ENCODE measurements at places on chromosomes 16 and 17.

DNA sequence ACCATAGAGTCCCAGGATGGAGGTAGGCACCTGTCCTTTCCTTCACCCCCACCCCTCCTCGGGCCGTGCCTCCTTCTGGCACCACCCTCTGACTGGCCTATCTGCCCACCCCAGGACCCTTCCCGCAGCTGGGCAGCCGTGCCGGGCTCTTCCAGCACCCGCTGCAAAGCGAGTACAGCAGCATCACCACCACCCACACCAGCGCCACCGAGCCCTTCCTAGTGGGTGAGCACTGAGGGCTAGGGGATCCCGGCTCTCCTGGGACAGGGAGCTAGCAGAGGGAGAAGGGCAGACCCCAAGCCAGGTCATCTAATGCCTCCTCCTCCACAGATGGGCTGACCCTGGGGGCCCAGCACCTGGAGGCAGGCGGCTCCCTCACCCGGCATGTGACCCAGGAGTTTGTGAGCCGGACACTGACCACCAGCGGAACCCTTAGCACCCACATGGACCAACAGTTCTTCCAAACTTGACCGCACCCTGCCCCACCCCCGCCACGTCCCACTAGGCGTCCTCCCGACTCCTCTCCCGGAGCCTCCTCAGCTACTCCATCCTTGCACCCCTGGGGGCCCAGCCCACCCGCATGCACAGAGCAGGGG is 7.8 kb downstream of the GALK1 start:
- no peak for DNase-seq

DNA sequence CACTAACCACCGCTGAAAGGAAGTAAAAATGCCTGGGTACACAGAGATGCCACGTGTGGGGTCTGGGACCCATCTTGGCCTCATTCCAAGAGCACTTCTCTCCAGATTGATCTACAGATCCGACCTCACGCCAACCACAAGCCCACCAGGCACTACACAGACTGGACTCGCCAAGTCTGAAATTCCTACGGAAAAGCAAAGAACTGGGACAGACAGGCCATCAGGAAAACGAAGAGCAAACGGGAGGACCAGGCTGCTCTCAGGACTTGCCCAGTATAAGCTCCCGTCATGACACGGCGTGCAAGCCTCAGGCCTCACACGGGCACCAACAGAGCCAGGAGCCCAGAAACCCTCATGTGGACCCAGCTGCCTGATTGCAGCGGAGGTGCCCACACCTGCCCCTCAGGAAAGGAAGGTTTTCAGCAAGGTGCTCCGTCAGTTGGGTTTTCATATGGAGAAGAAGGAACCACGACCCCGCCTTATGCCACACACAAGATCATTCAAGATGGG is 20.1 kb upstream of the C16orf95 start:
- DNase-seq: no peak

DNA sequence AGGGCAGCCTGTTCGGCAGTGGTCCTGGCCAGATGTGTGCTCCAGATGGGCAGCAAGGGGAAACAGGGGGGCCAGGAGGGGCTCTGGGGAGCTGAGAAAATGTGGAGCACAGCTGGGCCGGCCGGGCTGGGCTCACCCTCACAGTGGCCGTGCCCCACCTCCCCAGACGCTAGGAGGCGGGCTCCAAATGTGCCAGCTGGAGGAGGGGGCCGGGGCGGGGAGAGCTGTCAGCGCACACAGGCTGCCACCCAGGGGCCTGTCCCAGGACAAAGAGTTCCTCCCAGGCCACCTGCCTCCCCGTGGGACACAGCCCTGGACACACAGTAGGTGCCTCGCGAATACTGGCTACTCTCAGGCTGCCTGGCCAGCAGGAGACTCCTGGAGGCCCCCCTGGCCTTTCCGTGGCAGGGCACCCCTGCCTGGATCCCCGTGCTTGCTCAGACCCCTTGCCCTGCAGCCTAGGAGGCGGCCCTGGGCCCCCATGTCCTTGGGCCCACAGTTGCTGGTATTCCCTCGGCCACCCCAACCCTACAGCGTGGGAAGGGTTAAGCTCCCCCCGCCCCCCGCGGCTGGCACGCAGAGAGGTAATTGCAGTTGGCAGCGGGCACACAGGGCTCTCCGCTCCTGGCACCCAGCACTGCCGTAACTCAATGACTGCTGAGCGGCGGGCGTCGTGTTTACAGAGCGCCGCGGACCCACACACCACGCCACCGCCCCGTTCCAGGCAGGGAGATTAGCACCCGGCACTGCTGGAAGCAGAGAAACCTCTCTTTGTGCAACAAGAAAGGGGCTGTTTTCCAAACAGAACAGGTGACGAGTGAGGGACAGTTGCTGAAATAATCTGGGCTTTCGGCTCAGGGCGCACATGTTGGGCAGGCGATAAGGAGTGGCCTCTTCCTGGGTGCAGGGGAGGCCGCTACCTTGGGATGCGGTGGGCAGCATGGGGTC is 32.2 kb downstream of the BAHCC1 start:
- no peak for DNase-seq

DNA sequence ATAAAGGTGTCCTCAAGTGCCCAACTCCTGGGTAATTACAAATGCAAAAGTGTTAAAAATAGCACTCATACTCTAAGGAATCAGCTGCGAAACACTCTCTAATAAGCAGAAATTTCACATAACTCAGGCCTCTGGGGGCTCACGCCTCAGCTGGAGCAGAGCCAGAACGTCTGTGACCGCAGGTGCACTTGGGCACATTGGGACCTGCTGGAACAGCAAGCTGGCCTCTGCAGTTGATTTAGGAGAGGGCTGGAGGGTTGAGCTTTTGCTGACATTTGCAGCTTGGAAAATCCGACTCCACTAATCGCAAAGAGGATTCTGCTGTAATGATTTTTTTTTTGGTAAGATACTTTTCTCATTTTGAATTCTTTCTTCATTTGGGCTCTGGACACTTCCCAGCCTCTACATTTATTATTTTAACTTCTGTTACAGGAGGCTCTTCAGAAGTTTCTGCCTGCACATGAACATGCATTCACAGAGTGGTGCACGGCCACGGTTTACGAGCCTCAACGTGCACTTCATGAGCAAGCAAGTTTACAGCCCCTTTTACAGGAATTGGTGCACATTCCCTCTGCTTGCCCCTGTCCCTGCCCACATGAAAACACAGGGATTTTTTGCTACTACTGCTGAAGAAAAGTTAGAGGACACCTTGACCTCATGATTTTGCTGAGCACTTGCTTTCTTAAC is 4.1 kb upstream of the SNTB2 start:
- no peak for DNase-seq

DNA sequence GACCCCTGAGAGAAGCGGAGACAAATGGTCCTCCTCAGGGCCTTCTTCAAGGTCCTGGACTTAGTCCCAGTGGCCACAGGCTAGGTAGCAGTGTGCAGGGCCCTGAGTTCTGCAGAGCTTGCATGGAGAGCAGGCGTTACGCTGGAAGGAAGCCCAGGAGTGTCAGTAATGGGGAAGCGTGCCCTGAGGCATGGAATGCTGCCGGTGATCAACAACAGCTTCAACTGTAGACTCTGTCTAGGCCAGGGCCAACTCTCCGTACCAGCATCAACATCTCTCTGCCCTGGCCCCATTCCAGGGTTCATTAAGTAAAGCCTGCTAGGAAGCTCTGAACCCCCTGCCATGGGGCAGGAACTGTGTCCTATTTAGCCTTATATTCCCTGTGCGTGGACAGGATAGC is 568 bp upstream of the TNK1 start:
- no peak for DNase-seq

- DNase-seq: no peak
Measured at GRCh38 chr17:6669479-6670212, 18.1 kb downstream of the C17orf100 start.

DNA sequence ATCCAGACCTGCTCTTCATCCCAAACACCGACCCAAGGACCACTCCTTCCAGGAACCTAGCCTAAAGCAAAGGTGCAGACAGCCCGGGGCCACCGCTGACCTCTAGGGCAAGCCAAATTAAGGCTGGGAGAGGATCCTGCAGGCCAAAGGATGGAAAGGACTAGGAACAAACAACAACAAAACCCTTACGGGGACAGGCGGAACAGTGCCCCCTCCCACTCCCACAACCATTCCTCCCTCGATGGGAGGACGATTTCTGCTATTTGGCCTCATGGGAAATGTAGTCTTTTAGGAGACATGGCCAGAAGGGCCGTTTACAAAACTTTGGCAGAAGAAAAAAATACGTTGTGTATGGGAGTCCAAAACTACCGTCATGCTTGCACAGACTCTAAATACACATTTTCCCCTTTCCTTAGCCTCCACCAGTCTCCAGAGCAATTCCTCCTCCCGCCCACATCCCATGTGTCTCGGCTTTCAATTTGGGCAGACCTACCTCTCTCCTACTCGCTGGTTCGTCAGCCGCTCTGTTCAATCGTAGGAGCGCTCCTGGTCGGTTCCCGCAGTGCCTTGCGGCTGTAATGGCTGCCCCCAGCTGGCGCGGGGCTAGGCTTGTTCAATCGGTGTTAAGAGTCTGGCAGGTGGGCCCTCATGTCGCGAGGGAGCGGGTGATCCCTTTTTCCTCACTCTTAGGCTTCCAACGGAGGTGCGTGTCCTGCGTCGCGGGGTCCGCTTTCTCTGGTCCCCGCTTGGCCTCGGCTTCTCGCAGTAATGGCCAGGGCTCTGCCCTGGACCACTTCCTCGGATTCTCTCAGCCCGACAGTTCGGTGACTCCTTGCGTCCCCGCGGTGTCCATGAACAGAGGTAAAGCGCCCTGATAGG is at the start of gene ERAL1:
Gene ERAL1, plus strand, starts transcription at position 560 of the 879 bp plus-strand sequence. Its CDS starts 19 bp downstream, at position 579.
- DNase-seq: peak; percentile 89

DNA sequence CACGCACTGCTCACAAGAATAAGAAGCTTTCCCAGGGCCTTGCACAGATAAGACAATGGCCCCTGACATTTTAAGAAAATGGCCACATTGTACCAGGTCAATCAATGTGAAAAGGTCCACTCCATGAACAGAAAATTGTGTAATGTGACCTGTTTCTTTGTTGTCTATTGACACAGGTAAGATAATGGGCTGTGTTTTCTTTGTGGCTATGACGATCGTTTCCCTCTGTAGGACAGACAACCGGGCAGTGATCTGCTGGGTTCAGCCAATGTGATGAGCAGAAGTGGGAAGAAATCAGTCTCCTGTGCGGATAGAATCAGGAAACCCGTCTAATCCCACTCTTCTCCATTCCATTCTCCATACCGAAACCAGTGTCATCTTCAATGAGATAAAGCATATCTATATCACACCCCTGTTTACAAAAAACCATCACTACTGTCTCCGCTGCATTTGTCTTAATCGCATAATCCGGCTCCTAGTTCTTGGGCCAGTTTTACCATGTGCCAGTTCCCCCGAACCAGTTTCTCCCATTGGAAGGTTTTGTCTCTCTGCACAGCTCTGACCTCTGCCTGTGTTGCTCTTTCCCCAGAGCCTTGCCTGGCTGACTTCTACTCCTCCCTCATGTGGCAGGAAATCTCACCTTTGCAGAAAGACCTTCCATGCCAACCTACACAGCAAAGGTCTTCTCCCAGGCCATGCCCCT is 66.9 kb upstream of the ATF7IP2 start:
- DNase-seq: no peak

DNA sequence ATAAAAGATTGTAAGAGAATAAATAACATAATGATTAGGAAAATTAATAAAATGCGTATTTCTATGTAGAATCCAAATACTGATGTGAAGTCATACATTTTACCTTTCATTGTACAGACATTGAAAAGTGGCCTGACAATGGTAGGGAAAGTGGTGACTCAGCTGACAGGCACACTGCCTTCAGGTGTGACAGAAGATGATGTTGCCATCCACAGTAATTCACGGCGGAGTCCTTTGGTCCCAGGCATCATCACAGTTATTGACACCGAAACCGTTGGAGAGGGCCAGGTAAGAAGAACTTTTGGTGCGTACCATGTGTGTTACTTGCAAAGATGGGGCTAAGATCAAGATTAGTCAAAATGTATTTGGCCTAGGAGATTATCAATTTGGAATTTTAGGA is 232.8 kb downstream of the BCAS3 start:
- DNase-seq: no peak

DNA sequence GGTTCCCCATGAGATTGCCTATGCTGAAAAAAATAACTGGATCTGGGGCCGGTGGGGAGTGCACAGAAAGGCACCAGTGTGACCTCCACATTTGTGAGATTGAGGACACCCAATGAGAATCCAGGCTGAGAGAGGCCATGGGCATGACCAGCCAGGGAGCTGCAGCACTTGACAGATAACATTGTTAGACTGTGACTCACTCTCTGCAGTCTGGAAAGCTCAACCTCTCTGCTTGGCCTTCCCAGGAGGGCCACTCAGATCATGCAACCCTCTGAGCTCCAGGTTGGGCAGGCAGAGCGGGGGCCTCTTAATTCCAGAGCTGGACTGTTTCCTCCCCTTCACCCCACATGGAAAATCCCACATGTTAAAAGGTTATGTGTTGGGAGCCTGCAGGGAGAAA is 30.1 kb downstream of the FZD2 start:
- DNase-seq: no peak

DNA sequence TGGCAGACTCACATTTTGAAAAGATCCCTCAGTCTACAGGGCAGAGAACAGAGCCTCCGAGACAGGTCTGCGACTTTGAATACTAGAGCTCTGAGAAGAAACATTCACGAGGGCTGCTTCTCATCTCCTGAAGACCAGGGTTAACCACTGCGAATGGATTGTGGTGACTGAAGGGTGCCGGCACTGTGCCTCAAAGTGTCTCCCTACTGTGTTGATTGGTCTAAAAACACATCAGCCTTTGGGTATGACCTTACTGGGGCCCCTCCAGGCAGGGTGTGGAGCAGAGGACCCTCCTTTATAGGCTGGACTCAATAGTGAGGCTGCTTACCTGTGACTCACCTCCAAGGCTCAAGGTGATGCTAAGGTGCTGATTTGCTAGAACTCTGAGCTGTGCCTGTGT is 2.6 kb upstream of the LGALS9 start:
- DNase-seq: no peak

DNA sequence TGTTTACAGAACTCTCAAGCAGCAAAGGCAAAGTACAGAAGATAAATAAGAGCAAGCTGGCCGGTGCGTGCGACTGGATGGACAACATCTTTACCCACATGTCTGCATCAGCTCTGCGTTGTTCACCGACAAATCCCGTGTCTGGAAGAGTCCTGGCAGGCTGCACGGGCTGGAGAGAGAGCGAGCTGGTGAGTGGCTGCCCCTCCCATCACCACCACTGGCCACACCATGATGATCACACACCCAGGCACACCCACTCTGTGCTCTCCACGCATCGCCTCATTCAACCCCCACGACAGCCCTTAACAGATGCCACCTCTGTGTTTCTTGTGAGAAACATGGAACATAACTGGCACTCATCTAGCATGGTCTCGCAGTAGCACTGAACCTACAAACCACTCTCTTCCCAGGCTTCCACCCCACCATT is 59.2 kb downstream of the ANKRD11 start:
- DNase-seq: no peak

GRCh38 chr16:30395992-30396585 is 869 bp downstream of the ZNF48 start:
- DNase-seq: no peak

DNA sequence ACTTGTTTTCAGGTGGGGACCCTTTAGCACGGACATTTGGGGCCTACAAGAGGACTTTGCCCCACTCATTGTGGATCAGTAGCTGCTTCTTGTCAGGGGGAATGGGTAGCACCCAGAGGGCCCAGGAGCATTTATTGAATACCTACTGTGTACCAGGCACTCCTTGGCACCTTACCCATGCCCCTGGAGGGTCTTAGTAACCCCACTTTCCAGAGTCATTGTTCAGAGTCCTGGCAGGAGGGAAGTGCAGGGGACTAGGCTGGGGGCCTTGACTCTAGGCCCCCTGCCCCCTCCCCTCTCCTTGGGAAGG is 21.0 kb upstream of the CIBAR2 start:
- DNase-seq: no peak

- DNase-seq: no peak
Measured at GRCh38 chr17:42547001-42547461, 5.7 kb upstream of the HSD17B1 start.

All from left forelimb (tissue), 1 donor.